ENCODE measurements at places on chromosomes 5 and 9. TPM values are rescaled to one million over a fixed set of nuclear protein-coding genes. Genes with fewer than 3 reads are reported as not detected.

The SOX30 gene
- total RNA-seq: 0.89 TPM

The GARIN3 gene
- total RNA-seq: not detected

The C9orf153 gene
- total RNA-seq: not detected

The BAAT gene
- total RNA-seq: 0.20 TPM

The GFI1B gene
- total RNA-seq: not detected

The MSMP gene
- total RNA-seq: not detected

- DNase-seq: no peak
These were observed 194.5 kb downstream of the ZNF608 start for GRCh38 chr5:124551939-124552279.

- DNase-seq: no peak
These were observed 3.1 kb downstream of the POLR3G start for GRCh38 chr5:90477621-90478215.

DNA sequence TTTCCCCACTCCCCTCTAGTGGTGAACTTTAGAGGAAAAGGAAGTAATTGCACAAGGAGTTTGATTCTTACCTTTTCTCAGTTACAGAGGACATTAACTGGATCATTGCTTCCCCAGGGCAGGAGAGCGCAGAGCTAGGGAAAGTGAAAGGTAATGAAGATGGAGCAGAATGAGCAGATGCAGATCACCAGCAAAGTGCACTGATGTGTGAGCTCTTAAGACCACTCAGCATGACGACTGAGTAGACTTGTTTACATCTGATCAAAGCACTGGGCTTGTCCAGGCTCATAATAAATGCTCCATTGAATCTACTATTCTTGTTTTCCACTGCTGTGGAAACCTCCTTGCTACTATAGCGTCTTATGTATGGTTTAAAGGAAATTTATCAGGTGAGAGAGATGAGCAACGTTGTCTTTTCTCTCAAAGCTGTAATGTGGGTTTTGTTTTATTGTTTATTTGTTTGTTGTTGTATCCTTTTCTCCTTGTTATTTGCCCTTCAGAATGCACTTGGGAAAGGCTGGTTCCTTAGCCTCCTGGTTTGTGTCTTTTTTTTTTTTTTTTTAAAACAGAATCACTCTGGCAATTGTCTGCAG, 25.3 kb downstream of the SLC22A5 start:
- no peak for DNase-seq

DNA sequence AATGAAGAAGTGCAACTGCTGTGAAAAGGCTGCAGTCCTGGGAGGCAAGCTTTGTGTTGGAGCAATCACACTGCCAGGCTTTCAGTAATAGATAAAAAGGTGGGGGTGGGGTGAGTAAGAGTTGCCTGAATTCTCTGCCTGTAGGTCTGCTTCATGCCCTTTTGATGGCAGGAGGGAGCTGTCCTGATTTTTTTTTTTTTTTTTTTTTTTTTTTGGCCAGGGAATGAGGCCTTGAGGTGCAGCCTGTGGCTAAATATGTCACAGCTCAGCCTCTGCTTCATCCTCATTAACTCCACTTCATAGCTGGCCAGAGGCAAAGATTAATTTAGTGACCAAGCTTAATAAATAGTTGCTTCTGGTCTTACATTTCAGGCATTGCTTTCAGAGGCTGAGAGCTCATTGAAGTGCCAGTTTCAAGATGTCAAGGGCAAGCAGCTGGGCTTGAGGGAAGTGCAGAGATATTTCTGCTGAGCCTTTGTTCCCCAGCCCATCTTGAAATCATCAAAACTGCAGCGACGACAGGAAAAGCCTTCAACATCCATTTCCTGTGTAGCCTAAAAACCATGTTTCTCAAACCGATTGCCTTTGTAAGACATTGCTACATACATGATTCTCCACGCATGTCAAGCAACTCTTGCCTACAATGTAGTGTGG, 134.7 kb downstream of the MACIR start:
- no peak for DNase-seq

GRCh38 chr5:122385286-122385685, 73.2 kb downstream of the SNCAIP start:
- DNase-seq: no peak

GRCh38 chr5:170380361-170380951, 8.7 kb downstream of the KCNMB1 start:
- DNase-seq: no peak

- no peak for DNase-seq
These were observed 62.4 kb downstream of the RAI14 start for GRCh38 chr5:34718516-34718915.

DNA sequence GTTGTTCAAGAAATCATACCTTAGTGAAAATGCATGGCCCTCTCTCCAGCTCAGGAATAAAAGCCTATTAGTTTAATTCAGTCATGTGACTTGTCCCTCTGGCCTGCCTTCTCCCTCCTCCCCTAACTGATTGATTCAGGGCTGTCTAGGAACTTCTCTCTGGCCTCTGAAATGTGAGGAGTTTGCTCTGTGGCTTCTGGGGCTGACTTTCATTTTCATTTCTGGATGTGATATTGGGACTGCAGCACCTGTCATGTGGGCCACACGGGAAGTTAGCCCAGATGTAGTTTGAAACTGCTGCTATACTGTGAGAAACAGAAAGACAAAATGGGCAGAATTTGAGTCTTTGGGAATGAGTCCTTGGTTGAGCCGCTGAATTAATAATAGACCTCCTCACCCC, 44.8 kb downstream of the PARP8 start:
- no peak for DNase-seq

- no peak for DNase-seq
These were observed 24.6 kb downstream of the NR2F1 start for GRCh38 chr5:93607367-93608258.

GRCh38 chr5:133075572-133076536, 24.0 kb downstream of the HSPA4 start:
- DNase-seq: no peak

GRCh38 chr5:54217826-54218503, 92.4 kb downstream of the ARL15 start:
- DNase-seq: no peak

DNA sequence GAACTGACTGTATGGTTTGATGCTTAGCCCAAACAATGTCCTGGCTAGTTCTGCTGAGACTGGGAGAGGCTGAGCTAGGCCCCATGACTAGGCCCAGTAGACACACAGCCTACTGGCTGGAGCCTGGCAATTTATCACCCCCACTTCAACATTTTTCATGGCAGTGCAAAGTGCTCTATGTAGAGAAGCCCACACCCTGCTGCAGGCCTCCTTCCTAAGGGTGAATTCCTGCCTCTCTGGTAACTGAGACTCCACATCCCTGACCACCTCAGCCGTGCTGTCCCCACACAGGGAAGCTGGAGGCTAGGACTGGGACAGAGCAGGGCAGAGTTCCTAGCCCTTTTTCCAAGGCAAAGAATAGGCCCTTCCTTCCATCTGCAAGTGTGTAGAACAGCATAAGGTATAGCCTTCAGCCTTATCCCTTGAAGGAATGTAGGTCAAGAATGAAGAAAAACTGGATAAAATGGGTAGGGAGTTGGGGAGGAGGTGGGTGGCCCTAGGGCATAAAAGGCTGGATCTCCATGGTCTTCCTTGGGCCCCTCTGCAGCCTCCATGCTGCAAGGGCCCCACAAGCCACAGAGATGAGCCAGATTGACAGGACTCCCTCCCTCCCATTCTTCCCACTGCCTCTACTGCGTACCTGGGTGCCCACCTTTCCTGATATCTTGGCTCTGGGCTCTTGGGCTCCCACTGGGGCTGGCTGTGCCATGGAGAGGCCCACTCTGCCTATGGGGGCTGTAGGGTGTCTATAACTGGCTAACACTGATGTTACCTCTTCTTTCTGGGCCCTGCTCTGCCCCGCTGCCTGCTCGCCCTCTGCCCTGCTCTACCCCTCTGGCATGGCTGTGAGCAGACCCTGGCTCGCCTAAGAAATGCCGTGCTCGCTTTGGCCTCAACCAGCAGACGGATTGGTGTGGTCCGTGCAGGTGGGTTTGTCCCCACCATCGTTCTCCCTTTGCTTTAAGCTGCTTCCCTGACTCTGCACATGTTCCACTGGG, 29.8 kb downstream of the TCF7 start:
- DNase-seq: peak; percentile 49

GRCh38 chr5:150710165-150710564, 9.3 kb upstream of the RBM22 start:
- no peak for DNase-seq

DNA sequence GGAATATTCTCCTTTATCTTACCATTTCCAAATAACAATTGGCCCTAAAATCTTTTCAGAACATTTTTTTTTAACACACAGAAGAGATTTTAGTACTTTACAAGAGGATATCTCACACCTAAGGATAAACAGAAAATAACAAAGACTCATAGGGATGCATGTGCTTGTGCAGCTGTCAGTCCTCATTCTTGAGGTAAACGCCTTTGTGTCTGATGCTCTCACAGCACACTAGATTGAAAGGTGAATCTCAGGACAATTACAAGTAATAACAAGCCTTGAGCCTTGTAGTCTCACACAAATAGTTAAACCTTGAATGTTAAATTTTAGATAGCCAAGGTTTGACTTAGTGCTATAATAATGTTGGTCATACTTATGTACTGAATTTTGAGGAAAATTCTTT, 439.2 kb downstream of the PTPRD start:
- no peak for DNase-seq

GRCh38 chr9:30075451-30076199, 2308.8 kb upstream of the ACO1 start:
- no peak for DNase-seq

DNA sequence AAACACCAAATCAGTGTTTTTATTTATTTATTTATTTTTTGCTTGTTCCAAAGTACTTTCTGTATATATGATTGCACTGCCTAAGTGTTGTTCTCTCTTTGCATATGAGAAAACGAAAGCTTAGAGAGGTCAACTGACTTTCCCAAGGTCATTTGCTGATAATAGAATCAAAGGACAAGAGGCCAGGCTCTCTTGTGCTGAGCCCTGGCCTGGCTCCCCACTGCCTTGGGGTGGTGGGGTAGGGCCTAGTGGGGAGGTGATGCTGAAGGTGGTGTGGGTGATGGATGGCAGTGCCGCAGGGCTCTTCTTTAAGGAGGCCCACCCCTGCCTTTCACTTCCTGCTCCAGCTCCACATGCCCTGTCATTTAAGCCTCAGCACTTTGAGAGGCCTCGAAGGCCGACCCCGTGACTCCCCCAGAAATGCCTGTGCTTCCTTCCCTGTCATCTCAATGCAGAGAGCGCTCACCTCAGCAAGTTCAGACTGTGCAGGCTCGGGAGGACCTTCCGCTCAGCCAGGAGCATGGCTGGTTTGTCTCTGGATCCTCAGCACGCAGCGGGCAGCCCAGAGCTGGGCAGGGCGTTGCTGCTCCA, 59.5 kb downstream of the SMIM23 start:
- DNase-seq: no peak

DNA sequence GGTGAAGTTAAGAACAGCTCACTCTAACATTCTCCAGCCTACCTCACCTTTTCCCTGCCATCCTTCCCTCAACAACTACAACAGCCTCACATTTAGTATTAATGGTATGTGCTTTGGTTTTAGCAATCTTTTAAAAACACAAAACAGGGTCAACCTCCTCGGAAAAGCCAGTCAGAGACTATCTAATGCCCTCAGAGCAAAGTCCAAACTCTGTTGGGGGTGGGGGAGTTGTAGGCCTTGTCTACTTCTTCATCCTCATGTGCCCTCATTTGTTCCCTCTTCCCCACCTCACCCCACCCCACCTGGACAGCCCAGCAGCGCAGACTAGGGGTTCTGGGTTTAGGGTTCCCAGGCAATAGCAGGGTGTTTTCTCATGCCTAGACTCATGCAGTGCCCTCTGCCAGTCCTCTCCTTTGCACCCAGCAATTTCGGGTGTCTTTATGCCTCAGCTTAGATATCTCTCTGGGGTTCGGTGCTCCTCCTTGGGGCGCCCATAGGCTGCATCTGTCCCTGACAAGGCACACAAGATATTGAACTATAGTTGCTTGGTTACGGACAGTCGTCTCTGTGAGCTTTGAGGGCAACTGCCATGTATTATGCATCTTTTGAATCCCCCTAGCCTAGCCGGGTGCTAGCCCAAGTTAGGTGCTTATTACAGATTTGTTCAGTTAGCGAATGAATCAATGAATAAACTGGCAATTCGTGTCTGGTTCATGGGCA, 762 bp upstream of the TCOF1 start:
- no peak for DNase-seq

- no peak for DNase-seq
These were observed 126.9 kb downstream of the TTC39B start for GRCh38 chr9:15180124-15180523.

DNA sequence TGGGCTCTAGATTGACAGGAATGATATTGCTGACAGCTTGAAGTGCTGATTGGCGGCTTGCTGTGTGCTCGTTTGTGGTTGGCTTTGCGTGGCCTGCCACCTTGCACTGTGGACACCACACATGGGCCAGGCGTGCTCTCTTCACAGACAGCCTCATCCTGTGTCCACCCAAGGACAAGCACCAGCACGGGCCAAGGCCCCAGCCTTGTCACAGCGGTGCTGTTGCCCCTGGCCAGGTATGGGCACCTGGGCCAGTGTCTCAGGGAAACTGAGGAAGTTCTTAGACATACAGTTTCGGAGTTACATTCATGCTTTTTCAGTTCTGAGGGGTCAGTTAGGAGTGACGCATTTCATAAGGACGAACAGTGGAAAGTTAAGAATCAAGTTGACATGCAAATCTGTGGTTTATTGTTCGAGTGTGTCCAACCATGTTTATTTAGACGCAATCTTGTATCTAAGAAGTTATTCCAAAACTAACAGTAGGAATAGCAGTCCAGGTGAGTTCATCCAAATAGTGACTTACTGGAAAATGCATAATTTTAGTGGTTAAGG, 125.9 kb downstream of the EHMT1 start:
- no peak for DNase-seq

DNA sequence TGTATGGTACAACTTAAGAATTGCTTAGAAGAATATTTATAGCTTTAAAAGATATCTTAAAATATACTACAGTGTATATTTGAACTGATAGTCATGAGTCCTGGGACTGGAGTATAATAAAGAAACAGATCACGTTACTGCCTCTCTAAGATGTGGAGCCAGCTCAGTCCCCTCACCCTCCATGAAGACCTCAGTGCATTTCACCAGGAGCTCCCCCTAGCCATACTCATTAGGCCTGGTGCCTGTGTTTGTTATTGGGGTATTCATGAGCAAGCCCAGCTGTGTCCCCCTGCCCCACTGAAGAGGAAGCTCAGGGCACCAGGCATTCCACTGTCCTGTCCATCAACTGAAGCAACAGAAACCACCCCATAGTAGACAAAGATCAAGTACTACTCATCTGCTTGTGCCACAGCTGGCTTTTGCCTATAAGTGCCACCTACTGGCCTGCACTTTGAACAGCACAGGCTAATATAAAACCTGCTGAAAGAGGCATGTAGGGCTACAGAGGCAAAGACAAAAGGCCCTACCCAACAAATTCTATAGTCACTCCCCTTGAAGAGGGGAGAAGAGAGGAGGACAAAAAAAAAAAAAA, 850.2 kb upstream of the NUDT12 start:
- no peak for DNase-seq

GRCh38 chr5:161152415-161152940, 300.5 kb upstream of the ATP10B start:
- DNase-seq: no peak

- DNase-seq: no peak
These were observed at the start of gene FAM163B for GRCh38 chr9:133609311-133610098. Gene FAM163B (minus strand): TSS chr9:133609389. CDS start chr9:133580223, 29,166 bp downstream.

- no peak for DNase-seq
These were observed 9.5 kb downstream of the CDH18 start for GRCh38 chr5:19978476-19978875.

GRCh38 chr5:10536931-10537579, 26.8 kb upstream of the ANKRD33B start:
- no peak for DNase-seq

All from right atrium auricular region (tissue), 2 donors.